Pulmonary artery endothelial cell (primary cell): ENCODE measurements at places on chromosomes 12 and 14. TPM values are rescaled to one million over a fixed set of nuclear protein-coding genes. Genes with fewer than 3 reads are reported as not detected.

DNA sequence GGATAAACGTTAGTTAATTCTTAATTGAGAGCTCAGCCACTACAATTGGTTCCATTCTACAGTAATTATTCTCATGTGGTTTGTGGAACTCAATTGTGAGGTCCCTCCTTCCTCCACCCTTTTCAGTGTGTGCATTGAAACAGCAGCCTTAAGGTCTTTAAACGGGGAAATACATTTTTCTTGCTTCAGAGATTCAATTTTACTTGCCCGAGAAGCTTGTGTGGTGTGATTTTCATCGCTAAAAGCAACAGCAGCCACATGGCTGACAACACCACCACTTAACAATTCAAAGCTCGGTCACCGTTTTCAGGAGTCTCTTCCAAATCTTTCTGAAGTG is 733 bp upstream of the PPFIBP1 start:
- no peak for DNase-seq

DNA sequence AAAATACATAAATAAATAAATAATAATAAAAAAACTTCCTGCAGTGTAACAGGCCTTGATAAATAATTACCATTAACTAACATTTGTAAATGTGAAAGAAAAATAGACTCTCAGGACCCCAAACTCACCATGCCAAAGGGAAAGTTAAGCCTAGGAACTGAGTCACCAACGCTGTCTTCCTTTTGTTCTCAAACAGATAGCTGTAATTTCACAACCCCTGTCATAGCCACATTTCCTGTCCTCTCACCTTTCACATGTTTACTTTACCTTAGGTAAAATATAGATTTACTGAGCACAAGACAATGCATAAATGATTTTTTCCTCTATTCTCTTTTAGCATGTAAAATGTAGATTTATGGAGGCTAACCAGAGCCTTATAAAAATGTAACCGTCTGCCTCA is 35.9 kb upstream of the CHST11 start:
- no peak for DNase-seq

DNA sequence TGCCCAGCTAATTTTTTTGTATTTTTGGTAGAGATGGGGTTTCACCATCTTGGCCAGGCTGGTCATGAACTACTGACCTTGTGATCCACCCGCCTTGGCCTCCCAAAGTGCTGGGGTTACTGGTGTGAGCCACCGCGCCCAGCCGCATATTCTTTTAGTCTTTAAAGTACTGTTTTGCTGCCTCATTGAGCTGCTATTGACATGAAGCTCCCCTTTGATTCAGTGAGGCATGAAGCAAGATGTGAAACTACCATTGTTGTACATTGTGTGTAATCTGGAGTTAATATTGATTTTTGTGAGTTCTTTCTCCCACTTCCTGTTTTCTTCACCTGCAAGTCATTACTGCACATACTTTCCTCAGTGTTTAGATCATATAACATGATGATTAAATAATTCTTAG is 80.8 kb downstream of the MNAT1 start:
- no peak for DNase-seq

LRR1 gene
- total RNA-seq, result 36.1 and 46.7 TPM in 2 replicates
